ENCODE measurements at places on chromosomes 6 and 20.
A peak's percentile ranks its signal among the peaks of the same experiment; 100 is the strongest.

GRCh38 chr6:46407776-46408530 is 83.3 kb downstream of the RCAN2 start:
- DNase-seq, result peak; percentile 10

DNA sequence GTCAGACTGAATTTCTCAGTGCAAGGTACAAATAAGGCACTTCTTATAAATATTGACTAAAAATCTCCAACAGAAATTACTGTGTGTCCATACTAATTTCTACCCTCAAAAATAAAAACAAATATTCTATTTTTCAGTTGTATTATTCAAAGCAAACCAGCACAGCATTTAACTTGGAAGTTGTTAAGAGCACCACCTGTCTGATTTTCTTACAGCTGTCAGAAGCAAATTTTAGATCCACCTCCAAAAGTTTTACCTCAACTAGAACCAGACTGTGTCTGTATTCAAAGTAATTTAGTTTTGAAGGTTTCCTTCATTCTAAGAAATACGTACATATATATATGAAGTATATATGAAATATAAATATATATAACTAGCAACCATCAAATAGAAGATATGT is 1.2 kb downstream of the TRDN start:
- DNase-seq, result no peak

DNA sequence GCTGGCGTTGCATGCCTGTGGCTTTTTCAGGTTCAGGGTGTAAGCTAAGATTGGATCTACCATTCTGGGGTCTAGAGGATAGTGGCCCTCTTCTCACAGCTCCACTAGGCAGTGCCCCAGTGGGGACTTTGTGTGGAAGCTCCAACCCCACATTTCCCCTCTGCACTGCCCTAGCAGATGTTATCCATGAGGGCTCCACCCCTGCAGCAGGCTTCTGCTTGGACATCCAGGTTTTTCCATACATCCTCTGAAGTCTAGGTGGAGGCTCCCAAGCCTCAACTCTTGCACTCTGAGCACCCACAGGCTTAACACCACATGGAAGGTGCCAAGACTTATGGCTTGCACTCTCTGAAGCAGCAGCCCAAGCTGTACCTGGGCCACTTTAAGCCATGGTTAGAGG is 76.6 kb upstream of the PRND start:
- no peak for DNase-seq

GRCh38 chr6:134830940-134831339 is 119.0 kb downstream of the ALDH8A1 start:
- no peak for DNase-seq

- DNase-seq, result no peak
Measured at GRCh38 chr20:51934301-51935002, 132.1 kb upstream of the SALL4 start.

DNA sequence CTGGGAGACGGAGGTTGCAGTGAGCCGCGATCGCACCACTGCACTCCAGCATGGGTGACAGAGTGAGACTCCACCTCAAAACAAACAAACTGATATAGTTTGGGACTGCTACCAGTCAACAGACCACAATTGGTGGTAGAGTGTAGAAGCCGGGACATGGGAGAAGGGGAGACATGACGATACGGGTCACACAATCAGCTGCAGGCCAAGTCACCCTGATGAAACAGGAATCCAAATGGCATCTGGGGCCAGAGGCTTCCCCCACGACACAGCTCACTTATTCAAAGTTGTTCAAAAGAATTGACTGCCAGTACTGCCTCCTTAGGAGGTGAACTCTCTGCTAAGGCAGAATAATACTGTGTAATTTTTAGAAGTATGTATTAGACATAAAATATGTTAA is 27.5 kb downstream of the AMD1 start:
- no peak for DNase-seq

- DNase-seq, result no peak
Measured at GRCh38 chr6:44932651-44933091, 395.5 kb upstream of the RUNX2 start.

DNA sequence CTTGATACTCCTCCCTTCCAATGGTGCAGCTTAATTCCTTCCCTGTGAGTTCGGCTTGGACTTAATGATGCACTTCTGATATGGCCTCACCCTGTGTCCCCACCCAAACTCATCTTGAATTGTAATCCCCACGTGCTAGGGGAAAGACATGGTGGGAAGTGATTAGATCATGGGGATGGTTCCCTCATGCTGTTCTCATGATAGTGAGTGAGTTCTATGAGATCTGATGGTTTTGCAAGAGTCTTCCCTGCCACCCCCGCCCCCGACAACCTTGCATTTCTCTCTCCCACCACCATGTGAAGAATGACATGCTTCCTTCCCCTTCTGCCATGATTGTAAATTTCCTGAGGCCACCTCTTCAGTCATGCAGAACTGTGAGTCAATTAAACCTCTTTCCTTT is 50.3 kb upstream of the HLA-G start:
- DNase-seq, result no peak

DNA sequence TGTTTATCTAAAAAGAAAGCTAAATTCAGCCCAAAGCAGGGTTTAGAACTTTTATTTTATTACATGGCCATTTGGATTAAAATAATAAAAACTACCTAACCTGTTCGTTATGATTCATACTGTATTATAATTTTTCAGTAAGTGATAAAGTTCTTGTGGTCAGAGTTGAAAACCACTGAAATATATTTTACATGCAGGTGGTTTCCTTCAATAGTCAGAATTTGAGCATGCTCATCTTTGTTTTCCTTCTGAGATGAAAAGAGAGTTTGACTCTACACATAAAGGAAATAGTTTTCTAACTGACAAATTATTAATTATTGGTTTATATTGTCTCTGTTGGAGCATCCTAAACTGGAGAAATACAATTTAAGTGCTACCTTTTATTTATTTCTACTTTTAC is 114.0 kb upstream of the FKBP1C start:
- no peak for DNase-seq

- peak; percentile 1 for DNase-seq
Measured at GRCh38 chr6:48735846-48736245, 624.8 kb upstream of the PTCHD4 start.

GRCh38 chr20:25013478-25014380 is 21.2 kb upstream of the APMAP start:
- DNase-seq, result no peak

GRCh38 chr6:76351275-76351674 is 278.8 kb upstream of the IMPG1 start:
- no peak for DNase-seq

GRCh38 chr6:104771258-104771832 is 88.4 kb downstream of the HACE1 start:
- peak; percentile 32 for DNase-seq

- DNase-seq, result no peak
Measured at GRCh38 chr6:25463441-25463840, 184.3 kb downstream of the CARMIL1 start.

DNA sequence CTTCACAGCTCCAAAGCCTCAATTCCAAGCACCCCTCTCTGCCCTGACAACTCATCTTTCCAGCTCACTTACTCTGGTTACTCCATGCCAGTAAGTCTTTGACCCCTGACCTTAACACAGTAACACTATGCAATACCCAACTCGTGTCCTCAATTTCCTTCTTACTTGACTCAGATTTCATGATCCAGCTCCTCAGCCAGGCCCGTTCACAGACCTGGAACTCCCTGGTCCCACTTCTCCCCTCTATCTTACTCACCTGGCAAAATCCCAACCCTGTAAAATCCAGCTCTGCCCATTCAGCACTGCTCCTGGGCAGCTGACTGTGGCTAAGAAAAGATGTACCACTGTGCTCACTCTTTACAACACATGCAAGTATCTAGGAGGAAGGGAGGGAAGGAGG is 7.9 kb downstream of the GNL1 start:
- peak; percentile 91 for DNase-seq

All from fibroblast of mammary gland (primary cell).